ENCODE measurements at places on chromosomes 3 and 15. TPM values are rescaled to one million over a fixed set of nuclear protein-coding genes. Genes with fewer than 3 reads are reported as not detected.

The ZNF620 gene
- 0.22 TPM for polyA plus RNA-seq

The FBXW12 gene
- polyA plus RNA-seq = not detected

The GOLGA6A gene
- not detected for polyA plus RNA-seq

GRCh38 chr15:73388256-73388781 is 19.6 kb upstream of the HCN4 start:
- H3K36me3 ChIP-seq = no peaks in the 10 kb centered on the region
- no peak overlapping the region for H3K4me3 ChIP-seq
- no peak for DNase-seq
- peaks cover 15% of the 10 kb centered on the region for H3K4me1 ChIP-seq
- H3K27me3 ChIP-seq = peaks cover 24% of the 10 kb centered on the region
- no peak overlapping the region for H3K27ac ChIP-seq

DNA sequence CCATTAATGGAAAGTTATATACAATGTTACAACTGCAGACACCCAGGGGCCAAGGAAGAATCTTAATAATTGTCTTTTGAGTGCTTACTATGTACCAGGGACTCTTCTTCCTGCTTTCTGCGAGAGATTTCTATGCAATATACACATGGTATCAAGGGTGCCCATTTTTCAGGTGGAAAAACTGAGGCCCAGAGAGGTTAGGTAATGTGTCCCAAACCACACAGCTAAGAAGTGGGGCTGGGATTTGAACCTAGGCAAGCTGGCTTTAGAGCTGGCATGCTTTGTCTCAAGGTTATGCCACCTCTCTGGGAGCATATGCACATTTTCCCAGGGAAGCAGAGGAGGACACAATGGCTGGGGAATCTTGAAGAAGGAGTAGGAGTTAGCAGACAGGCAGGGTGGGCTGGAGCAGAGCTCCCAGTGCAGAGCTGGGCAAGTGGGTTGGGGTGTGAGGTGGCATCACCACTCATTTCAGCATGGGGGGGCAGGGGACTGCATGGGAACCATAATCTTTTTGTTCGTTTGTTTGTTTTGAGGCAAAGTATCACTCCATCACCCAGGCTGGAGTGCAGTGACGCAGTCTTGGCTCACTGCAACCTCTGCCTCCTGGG is 339.8 kb upstream of the LRRFIP2 start:
- H3K27ac ChIP-seq = no peak overlapping the region
- H3K4me1 ChIP-seq = peaks cover 19% of the 10 kb centered on the region
- no peak overlapping the region for H3K4me3 ChIP-seq
- no peaks in the 10 kb centered on the region for H3K27me3 ChIP-seq

DNA sequence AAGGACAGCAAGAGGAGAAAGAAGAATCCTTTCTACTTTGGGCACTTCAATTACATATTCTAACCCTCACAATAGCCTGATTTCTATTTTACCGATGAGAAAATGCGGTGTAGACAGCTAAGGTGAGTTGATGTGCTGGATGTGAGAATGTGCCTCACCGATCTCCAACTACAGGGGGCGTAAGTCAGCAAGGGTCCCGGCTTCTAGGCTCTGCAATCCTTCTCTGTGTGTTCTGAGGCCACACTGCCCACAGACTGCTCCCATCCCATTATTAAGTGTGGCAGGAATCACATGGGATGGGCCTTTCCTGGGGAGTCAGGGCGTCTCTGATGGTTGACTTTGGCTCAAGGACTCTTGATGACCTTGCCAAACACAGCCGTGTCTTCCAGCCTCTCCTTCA is 23.6 kb upstream of the RPL35A start:
- no peak overlapping the region for H3K4me3 ChIP-seq
- no peaks in the 10 kb centered on the region for H3K4me1 ChIP-seq
- H3K36me3 ChIP-seq = peaks cover 21% of the 10 kb centered on the region
- DNase-seq = no peak

- peaks cover 11% of the 10 kb centered on the region for H3K4me1 ChIP-seq
- no peak for DNase-seq
- H3K36me3 ChIP-seq = no peaks in the 10 kb centered on the region
- H3K27me3 ChIP-seq = no peaks in the 10 kb centered on the region
- H3K27ac ChIP-seq = no peak overlapping the region
- no peak overlapping the region for H3K4me3 ChIP-seq
Observed at GRCh38 chr15:31098491-31098917, 3.0 kb downstream of the TRPM1 start.

- DNase-seq = no peak
- H3K4me1 ChIP-seq = no peaks in the 10 kb centered on the region
- peaks cover 90% of the 10 kb centered on the region for H3K36me3 ChIP-seq
- H3K4me3 ChIP-seq = no peak overlapping the region
- H3K27ac ChIP-seq = no peak overlapping the region
Observed at GRCh38 chr3:138670407-138670806, 61.8 kb downstream of the FAIM start.

- DNase-seq = no peak
- H3K36me3 ChIP-seq = no peaks in the 10 kb centered on the region
- no peaks in the 10 kb centered on the region for H3K27me3 ChIP-seq
- no peaks in the 10 kb centered on the region for H3K4me1 ChIP-seq
- no peak overlapping the region for H3K27ac ChIP-seq
- no peak overlapping the region for H3K4me3 ChIP-seq
Observed at GRCh38 chr3:65251375-65251774, 563.6 kb upstream of the ADAMTS9 start.

- H3K4me3 ChIP-seq = no peak overlapping the region
- DNase-seq = no peak
- peaks cover 4% of the 10 kb centered on the region for H3K4me1 ChIP-seq
- H3K27ac ChIP-seq = no peak overlapping the region
- peaks cover 20% of the 10 kb centered on the region for H3K36me3 ChIP-seq
Observed at GRCh38 chr3:42037318-42037945, 53.7 kb upstream of the TRAK1 start.
